NCI-H187 (cell line): ENCODE measurements at places on chromosomes 6 and 20.

- no peak for DNase-seq
These were observed 483.8 kb upstream of the CDH4 start for GRCh38 chr20:60768216-60768615.

DNA sequence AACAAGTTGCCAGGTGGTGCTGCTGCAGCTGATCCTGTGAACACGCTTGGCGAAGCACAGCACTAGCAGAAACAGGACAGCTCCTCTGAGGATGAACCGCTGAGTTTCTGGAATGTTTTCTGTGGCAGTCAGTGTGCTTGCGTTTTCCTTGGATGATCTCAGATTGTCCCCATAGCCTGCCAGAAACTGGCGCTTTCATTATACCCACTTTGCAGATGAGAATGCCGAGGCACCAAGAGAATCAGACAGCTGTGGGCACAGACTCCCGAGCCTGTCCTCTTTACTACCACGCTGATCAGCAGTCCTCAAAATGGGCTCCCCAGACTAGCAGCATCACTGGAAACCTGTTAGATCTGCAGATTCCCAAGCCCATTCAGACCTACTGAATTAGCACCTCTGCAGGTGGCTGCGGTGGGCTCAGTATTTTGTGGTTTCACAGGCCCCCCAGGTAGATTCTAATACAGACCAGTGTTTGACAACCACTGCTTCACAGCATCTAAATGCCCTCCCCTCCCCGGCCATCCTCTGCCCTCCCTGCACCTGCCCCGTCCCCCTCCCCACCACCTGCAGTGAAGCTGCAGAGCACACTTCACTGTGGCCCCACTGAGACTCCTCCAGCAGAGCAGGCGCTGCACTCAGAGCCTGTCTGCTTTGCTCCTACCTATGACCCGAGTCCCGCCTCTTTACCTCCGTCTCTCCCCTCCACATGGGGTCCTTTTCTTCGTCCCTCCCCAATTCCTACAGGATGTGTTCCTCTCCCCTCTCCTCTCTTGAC is 29.6 kb downstream of the SPATA2 start:
- no peak for DNase-seq

GRCh38 chr6:74357321-74357720 is 661.3 kb downstream of the CD109 start:
- DNase-seq, result no peak

- DNase-seq, result no peak
These were observed 21.0 kb downstream of the RNASET2 start for GRCh38 chr6:166935353-166935752.

DNA sequence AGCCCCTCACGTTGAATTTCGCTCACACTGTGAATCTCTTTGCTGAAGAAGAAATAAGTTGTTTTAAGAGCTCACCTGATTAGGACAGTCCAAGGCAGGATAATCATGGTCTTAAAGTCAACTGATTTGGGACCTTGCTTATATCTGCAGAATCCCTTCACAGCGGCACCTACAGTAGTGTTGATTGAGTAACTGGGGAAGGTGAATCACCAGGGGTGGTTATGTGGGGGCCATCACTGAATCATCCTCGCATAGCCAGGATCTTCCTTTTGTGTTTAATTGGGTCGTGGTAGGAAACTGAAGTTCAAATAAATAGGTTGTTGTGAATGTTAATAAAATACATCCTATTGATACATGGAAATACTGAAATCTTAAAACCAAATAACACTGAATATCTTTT is 20.2 kb upstream of the MICA start:
- DNase-seq, result no peak

GRCh38 chr6:111474106-111474505 is 8.9 kb downstream of the REV3L start:
- peak; percentile 19 for DNase-seq

DNA sequence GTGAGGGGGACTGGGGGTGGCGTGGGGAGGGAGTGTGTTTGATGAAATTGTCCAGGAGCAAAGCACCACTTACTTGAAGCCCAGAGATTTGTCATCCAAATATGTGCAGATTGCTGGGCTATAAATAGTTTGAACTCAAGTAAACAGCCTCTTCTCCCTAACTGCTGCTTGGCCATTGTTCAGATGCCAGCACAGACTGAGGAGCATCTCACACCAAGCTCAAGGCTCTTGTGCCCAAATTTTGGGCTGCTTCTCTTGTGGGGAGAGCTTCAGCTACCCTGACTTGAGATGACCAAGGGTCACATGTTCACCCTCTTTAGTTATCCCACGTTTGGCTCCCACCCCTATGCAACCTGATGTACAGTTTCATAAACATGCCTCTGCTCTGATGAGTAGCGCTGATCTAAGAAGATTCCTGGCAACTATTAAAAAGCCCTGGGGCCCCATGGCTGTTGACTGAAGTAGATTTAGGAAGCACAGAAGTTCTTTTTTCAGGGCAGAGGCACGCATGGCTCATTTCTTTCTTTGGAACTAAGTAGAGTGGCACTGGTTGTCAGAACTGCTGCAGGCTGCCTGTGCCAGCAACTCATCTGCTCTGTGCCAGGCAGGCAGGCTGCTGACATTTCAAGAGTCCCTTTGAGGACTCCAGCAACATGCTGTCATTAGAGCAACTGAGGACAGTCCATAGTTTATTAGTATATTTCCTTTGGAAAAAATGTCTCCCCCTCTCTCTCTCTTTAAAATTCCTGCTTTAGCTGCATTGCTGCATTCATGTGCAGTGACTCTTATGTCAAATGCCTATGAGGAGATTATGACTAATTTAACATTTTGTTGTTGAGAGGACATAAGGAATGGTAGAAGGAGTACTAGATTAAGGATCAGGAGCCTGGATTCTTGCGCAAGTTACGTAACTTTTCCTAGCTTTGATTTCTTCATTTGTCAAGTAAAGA is 9.6 kb upstream of the PKIG start:
- DNase-seq, result no peak

- no peak for DNase-seq
These were observed 398.3 kb downstream of the LAMA2 start for GRCh38 chr6:129281168-129281796.

DNA sequence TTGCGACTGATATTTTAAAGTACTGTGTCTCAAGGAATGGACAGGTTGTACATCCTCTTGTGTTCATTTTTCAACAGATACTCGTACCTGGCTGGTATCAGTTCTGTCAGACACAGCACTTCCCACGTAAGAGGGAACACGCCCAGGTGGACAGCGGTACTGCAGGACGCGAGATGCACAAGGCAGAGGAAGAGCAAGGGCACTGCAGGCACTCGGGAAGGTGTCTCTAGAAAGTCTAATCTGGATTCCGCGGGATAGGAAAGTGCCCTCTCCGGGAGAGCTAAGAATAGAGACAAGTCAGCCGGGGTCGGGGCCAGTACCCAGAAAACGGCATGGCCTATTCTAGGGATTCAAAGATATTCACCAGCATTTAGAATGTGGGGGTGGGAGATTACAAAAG is 94.2 kb upstream of the MBOAT1 start:
- DNase-seq, result no peak

DNA sequence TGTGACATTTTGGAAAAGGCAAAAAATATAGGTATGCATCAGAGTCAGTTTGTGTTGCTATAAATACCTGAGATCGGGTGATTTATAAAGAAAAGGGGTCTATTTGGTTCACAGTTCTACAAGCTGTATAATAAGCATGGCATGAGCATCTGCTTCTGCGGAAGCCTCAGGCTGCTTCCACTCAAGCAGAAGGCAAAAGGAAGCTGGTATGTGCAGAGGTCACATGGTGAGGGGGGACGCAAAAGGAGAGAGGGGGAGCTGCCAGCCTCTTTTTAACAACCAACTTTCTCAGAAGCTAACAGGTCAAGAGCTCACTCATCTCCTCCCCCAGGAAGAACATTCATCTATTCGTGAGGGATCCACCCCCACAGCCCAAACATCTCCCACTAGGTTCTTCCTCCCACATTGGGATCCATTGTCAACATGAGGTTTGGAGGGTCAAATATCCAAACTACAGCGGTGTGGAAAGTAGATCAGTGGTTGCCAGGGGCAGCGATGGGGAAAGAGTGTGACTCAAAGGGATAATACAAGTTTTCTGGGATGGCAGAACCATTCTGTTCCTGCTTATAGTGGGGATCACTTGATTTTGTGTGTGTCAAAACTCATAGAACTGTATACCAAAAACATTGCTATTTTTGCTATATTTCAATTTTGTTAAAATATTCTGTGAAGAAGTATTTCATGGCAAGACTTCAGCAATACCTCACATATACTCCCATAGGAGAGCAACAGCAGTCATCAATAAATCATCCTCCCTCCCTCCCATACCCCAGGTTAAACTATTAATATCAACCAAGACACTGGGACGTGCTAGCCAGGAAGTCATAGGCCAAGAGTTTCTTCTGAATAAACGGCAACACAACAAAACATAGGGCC is 9.9 kb upstream of the FAM50B start:
- no peak for DNase-seq

DNA sequence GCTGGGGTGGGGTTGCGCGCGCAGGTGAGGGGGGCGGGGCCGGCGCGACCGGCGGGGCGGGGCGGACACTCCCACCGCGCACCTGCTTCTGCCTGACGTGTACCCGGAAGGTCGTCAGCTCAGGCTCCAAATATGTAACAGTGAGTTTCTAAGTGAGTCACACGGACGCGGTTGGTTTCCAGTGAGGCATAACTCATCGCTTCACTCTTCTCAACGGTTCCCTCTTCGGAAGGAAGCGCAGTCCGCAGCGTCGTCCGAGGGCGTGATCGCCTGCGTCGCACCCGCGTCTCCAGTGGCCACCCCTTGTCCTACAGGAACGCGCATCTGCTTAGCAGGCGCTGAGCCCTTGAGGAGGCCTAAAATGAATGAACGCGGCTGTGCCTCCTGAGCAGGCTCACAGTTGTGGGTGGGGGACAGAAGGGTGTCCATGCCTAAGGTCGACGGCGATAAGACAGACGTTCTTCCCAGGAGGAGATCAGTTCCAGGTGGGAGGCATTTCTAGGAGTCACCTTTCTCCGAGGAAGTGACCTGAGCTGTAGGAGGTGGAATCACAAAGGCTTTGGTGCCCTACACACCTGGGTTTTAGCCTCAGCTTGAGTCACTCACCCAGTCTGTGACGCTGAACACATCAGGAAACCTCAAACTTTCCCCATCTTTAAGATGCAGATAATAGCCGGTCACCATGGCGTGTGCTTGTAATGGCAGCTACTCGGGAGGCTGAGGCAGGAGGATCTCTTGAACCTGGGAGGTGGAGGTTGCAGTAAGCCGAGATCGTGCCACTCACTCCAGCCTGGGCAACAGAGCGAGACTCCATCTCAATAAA is 50.9 kb upstream of the EZR start:
- DNase-seq, result no peak

- peak; percentile 55 for DNase-seq
These were observed 35.5 kb upstream of the ZFAND3 start for GRCh38 chr6:37783856-37784584.

GRCh38 chr6:45927421-45928320 is 88.0 kb downstream of the CLIC5 start:
- no peak for DNase-seq

GRCh38 chr6:36033935-36034334 is 6.3 kb downstream of the MAPK14 start:
- DNase-seq, result no peak

DNA sequence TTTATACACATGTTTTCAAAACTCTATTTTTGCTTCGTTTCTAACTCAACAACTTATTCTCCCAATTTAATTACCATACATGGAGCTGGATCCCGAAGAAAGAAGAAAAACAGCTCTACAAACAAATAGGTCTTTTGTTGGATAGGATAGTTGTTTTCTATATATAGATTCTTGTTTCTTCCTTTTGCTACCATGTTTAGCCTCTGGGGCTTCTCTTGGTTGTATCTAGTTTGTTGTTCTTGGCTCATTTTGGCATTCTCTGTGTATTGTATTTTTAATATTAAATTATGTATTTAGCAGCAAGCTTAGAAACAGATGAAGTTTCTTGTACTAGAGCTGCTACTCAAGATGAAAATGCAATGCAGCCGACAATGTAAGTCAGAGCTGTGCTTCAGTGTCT is 60.9 kb downstream of the PLCB4 start:
- no peak for DNase-seq

- no peak for DNase-seq
These were observed 981.3 kb upstream of the FLRT3 start for GRCh38 chr20:15318682-15319081.

DNA sequence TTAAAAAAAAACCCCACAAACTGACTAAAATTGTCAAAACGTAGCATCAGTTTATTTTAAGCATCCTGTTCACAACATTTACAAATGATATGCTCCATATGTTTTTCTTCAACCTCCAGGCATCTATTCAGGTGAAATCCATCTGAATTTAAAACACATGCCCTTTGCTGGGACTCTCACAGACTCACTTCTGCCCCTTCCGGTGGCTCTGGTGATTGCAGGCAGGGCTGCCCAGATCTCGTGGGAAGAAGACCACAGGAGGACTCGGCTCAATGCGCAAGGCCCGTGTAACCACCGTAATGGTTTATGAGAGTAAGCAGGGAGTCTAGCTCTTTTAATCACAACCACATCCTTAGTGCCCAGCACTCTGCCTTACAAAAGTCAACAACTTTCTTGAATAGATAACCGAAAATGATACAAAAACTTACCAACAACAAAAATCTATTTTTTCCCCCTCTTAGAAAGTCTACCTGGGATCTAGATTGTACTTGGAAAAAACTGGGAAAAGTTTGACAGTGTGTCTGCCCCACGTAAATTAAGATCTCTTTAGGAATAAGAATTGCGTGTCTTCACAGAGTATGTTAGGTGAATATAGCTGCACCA is 139.1 kb downstream of the KIF16B start:
- no peak for DNase-seq

DNA sequence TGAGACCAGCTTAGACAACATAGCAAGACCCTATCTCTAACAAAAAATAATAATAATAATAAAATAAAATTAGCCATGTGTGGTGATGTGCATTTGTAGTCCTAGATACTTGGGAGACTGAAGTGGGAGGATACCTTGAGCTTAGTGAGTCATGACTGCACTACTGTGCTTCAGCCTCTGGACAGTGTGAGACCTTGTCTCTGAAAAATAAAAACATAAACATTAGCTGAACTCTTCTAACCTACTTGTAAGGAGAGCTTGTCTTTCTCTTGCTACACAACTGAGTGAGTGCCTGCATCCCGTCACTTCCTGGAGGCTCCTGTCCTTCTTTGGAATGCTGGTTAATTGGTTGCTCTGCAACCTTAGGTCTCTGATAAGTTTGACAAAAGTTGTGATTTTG is 5.1 kb upstream of the DBNDD2 start:
- DNase-seq, result no peak

DNA sequence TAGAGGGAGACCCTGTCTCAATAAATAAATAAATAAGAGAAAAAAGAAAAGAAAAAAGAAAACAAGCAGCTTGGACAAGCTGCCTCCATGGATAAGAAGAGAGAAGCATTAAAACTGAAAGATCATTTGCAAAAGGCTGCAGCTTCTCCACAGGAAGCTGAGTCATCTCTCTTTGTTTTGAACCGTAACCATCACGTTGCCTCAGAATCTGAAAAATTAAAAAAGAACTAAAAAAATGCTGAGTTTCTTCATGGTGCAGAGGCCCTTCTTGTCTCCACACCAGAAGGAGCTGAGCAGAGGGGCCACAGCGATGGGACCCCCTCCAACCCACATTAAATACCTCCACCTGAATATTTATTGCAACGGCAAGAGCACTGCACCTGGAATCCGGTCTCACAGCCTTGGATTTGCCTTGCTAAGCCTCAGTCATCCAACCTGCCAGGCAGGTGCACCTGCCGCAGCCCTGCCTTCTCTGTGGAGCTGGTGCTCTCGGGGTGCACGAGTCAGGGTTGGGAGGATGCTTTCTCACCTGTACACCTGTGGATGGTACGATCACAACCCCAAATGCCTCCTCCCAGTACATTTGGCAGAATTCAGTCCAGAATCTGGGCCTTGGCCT is 28.1 kb downstream of the TOX2 start:
- DNase-seq, result peak; percentile 30

GRCh38 chr20:5662769-5663168 is 87.4 kb upstream of the SHLD1 start:
- no peak for DNase-seq
